ENCODE measurements at places on chromosomes 3 and 15.

DNA sequence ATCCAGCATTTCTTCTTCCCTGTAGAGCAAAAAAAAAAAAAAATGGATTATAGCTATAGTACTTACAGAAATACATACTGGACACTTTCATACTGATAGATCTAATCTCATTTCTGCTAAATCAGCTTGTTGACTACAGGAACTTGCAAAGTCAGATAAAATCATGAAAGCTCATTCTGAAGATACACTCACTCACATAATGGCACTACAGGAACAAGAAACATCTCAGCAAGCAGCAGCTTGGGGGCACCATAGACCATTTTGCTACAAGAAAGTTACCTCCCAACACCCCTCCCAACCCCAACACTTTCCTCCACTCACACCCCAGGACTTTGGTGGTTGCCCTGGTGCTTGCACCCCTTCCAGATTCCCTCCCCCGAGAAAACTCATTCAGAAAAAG, 4.6 kb downstream of the MYH15 start:
- DNase-seq = no peak

GRCh38 chr3:109924196-109924595, 586.9 kb upstream of the DPPA4 start:
- DNase-seq = no peak

DNA sequence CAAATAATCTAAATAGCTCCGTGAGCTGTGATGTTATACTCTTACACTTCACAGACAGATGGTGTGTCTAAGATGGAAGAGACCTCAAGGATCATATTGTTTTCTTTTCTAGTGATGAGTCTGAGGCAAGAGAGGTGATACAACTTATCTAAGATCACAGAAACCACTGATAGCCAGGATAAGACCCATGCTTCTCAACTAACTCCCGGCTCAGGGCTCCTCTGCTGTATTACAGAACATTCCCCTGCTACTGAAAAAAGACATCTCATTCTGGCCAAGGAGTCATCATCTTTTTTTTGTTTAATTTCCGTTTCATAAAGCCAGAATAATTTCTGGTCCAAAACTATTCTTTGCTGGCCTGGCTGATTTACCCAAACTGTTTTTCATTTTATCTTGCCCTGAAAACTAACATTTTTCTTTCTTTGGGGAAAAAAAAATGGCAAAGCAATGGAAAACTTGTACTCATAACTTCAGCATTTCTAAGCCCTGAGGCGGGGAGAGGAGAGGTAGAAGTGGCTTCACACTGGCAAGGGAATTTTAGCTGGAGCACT, 46.9 kb upstream of the GAP43 start:
- no peak for DNase-seq

GRCh38 chr3:49771340-49771938, 14.9 kb downstream of the IP6K1 start:
- no peak for DNase-seq

- no peak for DNase-seq
These were observed 405.9 kb upstream of the ZNF385D start for GRCh38 chr3:22156868-22157267.

DNA sequence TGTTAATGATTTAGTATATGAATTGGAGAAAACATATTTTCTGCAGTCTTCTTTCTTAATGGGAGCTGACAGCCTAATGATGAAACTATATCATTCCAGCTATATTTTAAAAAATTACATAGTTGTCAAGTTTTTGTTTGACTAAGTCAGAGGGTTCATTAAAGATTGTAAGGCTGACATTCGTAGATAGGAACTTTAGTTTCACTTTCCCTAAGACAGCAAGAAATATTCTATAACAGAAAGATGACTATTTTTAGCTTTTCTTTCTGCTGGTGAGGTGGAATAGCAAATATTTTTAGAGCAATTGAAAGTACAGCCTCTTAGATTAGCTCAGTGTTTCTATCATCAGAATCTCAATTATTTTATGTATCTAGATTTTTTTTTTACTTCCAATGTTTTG, 60.2 kb downstream of the PIAS1 start:
- DNase-seq = no peak

DNA sequence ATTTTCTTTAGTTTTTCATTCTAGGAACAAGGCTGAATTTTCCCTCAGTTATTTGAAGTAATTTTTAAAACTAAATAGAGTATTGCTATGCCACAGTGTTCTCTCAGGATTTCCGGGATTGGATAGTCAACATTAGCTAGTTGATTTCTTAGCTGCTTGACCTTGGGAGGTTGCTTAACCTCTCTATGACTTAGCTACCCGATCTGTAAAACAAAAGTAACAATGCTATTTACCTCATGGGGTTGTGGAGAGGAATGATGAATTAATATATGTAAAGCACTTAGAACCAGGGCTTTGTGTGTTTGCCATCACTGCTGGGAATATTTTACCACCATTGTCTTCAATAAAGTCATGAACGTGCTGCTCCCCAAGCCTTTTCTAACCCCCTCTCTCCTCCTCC, 57.5 kb downstream of the SNRK start:
- no peak for DNase-seq

Data from activated T-helper 1 cell treated with anti-CD3 and anti-CD28 coated beads, Interleukin-2, amount 50 U/mL, for 16 hours (primary cell).